ENCODE measurements at places on chromosomes 16 and 17. TPM values are rescaled to one million over a fixed set of nuclear protein-coding genes. Genes with fewer than 3 reads are reported as not detected.

KLHL10 gene
- not detected for total RNA-seq

ARL5C gene
- total RNA-seq = not detected

ST6GALNAC2 gene
- 8.1 TPM for total RNA-seq

CACNG1 gene
- not detected for total RNA-seq

CCL2 gene
- total RNA-seq = 26.2 TPM

CAPNS2 gene
- 0.38 TPM for total RNA-seq

TTYH2 gene
- 29.7 TPM for total RNA-seq

DNA sequence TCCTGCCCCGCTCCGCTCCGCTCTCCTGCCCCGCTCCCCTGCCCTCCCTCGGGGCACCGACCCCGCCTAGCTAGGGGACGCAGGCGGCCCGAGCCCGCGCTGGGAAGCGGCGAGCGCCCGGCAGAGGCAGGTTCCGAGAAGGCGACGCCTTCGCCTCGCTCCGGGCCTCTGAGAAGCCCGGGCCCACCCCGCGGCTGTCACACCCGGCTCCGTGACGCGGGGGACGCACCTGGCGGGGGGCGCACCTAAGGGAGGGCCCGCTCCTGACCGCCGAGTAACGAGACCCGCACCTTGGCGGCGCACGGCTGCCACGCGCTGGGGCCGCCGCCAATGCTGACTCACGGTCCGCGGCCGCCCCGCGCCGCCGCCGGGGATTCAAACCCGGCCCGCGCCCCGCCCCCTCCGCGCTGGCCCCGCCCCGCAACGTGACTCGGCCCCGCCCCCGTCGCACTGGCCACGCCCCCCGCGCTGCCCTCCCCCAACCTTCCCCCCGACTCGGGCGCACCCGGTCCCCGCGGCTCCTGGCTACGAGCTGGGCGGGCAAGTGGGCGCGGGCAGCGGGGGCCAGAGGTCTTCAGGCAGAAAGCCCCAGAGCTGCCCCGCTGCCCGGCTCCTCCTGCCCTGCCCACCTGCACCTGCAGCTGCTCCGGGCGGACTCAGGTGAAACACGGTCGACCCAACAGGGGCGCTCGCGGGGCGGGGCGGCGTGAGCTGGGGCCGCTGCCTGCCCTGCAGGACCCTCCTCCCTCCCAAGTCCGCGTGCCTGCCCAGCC, 27.8 kb downstream of the GNPTG start:
- H3K4me3 ChIP-seq = peak overlapping the region; percentile 64
- peaks cover 15% of the 10 kb centered on the region for H3K4me1 ChIP-seq
- H3K27me3 ChIP-seq = no peaks in the 10 kb centered on the region
- peak overlapping the region; percentile 79 for H3K27ac ChIP-seq
- H3K36me3 ChIP-seq = no peaks in the 10 kb centered on the region

DNA sequence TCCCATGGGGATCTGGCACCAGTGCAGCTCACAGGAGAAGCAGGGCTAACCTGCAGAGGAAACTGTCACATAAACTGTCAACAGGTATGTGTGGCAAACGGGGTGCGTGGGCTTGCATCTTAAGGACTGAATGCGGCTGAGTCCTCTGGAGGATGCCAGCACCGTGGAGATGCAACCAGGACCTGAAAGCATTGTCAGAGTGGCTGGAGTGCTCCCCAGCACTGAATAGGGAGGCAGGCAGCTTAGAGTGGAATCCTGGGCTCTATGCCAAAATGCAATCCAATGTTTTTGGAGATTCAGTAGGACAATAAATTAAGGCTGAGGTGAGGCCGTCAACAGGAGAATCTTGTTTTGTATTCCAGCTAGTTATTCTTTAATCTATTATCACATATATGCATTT, 21.3 kb upstream of the SALL1 start:
- H3K4me3 ChIP-seq = no peak overlapping the region
- DNase-seq = no peak
- no peaks in the 10 kb centered on the region for H3K27me3 ChIP-seq
- H3K36me3 ChIP-seq = no peaks in the 10 kb centered on the region
- no peaks in the 10 kb centered on the region for H3K4me1 ChIP-seq

DNA sequence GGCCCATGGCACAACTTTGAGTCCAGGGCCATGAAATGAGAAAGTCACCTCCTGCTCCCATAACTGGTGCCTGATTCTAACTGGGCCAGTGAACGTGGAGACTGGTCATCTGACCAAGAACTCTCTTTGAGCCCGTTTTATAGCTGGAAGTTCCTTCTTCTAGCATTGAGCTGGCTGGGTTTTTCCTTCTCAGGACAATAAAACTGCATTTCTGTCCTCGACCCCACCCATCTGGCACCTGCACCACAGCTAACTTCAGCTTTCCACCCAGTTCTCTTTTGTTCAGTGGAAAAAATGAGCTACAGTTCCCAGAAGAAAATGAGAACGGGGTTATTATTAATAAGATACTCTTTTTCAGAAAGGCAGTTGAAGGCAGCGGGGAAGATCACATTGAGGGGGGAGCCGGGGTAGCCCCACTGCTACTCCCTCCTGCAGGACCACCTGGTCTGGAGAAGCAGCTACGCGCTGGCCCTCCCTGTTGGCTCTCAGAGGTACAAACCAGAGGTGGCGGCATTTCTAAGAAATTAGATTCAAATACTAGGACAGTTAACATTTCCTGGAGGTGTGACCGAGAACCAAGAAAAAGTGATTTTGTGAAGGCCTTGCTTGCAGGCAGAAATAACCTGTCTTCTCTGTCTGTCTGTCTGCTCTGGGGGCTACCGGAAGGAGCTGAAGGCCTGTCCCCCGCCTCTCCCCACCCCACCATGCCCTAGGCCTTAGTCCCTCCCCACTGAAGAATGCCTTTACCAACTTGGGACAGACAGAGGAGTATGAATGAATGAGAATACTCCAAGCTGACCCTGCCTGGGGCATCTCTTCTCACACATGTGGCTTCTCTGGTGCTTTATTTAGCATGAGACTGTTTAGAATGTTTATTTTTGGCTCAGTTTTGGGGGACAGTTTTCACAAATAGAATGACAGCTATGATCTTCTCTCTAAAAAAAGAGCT, 123.9 kb downstream of the XYLT1 start:
- DNase-seq = no peak
- H3K4me3 ChIP-seq = no peak overlapping the region
- no peaks in the 10 kb centered on the region for H3K27me3 ChIP-seq
- H3K27ac ChIP-seq = peak overlapping the region; percentile 60
- H3K36me3 ChIP-seq = no peaks in the 10 kb centered on the region

DNA sequence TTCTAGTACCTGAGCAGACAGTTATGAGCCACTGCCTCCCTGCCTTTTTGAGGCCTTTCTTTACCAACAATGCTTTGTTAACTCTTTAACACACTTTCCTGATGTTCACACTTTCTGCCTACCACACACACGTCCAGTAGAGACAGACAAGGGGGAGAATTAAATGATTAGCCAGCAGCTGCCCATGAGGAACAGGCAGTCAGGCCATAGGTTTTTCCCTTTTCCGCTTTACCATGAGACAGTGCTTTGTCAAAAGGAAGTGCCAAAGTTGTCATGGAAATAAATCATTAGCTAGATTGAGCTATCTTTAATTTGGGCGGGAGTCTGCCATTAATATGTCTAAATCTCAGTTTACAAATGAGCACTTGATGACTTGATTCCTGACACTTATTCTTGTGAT, 102.1 kb downstream of the PITPNC1 start:
- H3K27me3 ChIP-seq = no peaks in the 10 kb centered on the region
- peaks cover 48% of the 10 kb centered on the region for H3K4me1 ChIP-seq
- no peak overlapping the region for H3K4me3 ChIP-seq
- no peak for DNase-seq
- no peaks in the 10 kb centered on the region for H3K36me3 ChIP-seq

DNA sequence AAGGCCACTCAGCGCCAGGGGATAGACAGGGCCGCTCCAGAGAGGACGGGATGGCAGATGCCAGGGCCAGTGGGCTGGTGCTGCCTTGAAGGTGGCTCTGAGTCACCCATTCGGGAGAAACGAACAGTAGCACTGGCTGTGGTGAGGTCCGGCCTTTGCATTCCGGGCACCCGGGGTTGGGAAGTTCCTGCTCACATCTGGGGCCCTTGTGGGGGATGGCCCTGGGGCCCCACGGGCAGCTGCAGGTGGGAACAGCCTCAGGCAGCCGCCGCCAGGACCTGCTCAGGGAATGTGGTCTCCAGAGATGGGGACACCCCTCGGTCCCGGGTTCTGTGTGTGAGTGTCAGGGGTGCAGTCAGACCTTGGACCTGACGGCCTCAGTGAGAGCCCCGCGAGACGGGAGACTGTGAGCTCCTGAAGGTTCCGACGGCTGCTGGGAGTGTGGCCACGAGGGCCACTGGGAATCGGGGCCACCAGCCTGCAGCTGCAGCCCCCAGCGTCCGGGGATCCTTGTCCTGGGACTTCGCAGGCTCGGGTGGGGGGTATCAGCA, 1.4 kb downstream of the CBFA2T3 start:
- no peak for DNase-seq
- no peak overlapping the region for H3K4me3 ChIP-seq
- H3K27ac ChIP-seq = no peak overlapping the region
- H3K36me3 ChIP-seq = no peaks in the 10 kb centered on the region
- H3K4me1 ChIP-seq = peaks cover 16% of the 10 kb centered on the region

GRCh38 chr16:65619606-65620005, 497.7 kb upstream of the CDH11 start:
- H3K36me3 ChIP-seq = no peaks in the 10 kb centered on the region
- H3K27ac ChIP-seq = no peak overlapping the region
- DNase-seq = no peak
- no peaks in the 10 kb centered on the region for H3K4me1 ChIP-seq
- peaks cover 33% of the 10 kb centered on the region for H3K27me3 ChIP-seq

DNA sequence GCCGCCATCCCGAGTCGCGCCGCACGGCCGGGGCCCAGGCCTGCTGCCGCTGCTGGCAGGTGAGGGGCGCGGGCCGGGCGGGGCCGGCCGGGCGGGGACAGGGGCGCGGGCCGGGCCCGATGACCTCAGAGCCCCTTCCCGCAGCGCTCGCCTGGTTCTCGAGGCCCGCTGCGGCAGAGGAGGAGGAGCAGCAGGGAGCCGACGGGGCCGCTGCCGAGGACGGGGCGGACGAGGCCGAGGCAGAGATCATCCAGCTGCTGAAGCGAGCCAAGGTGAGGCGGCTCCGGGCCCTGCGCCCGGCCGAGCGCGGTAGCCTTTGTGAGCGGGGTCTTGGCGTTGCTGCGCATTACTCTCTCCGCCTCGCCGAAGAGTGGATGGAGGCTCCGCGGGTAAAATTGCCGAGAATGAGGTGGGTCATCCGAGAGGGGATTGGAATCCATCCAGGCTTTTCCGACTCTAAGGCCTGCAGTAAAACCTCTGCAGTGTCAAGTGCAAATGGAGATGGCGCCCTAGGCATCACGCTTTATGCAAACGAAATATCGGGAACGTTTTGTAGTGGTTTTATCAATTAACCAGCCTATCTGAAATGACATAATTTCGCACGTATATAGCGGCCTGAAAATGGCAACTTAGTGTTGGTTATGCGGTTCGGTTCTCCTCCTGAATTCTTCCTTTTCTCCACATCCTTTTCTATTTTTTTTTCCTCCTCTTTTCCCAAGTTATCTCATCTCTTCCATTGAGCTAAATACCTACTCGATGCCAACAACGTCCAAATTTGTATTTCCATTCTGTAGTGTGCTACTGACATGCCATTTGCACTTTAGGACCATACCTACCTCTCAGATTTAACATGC, 577 bp downstream of the TTC19 start:
- DNase-seq = peak; percentile 50
- H3K27ac ChIP-seq = peak overlapping the region; percentile 96
- H3K4me3 ChIP-seq = peak overlapping the region; percentile 84
- peaks cover 5% of the 10 kb centered on the region for H3K36me3 ChIP-seq

GRCh38 chr17:79691931-79692330, 38.8 kb upstream of the ENPP7 start:
- H3K4me1 ChIP-seq = peaks cover 29% of the 10 kb centered on the region
- peak; percentile 45 for DNase-seq
- no peaks in the 10 kb centered on the region for H3K36me3 ChIP-seq
- H3K27ac ChIP-seq = no peak overlapping the region
- H3K4me3 ChIP-seq = no peak overlapping the region

DNA sequence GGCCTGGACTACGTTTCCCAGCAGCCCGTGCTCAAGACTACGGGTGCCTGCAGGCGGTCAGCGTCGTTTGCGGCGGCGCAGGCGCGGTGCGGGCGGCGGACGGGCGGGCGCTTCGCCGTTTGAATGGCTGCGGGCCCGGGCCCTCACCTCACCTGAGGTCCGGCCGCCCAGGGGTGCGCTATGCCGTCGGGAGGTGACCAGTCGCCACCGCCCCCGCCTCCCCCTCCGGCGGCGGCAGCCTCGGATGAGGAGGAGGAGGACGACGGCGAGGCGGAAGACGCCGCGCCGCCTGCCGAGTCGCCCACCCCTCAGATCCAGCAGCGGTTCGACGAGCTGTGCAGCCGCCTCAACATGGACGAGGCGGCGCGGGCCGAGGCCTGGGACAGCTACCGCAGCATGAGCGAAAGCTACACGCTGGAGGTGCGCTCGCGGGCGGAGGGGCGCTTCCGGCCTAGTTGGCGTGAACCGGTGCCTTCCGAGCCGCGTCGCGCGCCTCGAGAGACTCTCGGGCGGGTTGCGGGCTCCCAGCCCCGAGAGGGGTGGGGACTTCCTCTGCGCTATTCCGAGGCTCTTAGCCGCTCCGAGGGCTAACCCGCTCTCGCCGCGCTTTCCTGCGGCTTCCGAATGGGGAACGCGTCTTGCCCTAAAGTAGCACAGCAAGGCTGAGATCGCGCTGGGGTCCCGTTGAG, at the start of gene RBL2:
Gene RBL2 (plus strand): TSS at position 95 of the 689 bp plus-strand sequence. CDS start 86 bp downstream, at position 181.
- H3K27me3 ChIP-seq = no peaks in the 10 kb centered on the region
- DNase-seq = peak; percentile 87
- H3K27ac ChIP-seq = peak within 1 kb of the TSS; percentile 96
- H3K4me1 ChIP-seq = peaks cover 14% of the 10 kb centered on the region

DNA sequence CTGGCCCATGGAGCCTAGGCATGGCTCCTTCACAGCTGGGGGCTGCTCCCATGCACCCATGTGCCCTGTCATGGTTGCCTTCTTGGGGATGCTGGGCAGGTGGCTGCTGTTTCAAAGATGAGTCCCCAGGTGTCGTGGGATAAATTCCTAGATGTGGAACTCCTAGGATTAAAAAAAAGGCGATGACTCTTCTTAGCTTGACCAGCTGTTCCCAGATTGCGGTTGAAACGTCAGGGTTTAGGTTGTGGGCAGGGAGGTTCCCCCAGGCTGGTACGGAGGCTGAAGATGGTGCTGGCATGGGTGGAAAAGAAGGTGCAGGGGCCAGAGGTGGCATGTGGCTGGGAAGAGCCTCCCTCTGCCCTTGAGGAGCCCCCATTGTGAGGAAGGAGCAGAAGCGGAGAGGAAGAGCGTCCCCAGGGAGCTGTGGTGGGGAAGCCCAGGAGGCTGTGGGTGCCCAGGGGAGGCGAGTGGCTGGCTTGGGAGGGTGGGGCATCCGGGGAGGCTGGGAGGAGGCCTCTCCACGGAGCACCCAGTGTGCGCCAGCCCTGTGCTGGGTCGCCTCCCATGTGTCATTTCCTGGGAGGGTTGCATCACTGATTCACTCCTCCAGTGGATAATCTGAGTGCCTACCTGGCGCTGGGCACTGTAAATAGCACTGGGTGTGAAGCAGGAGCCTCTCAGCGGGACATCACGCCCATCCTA, 7.5 kb upstream of the KCNJ12 start:
- H3K27me3 ChIP-seq = no peaks in the 10 kb centered on the region
- H3K4me3 ChIP-seq = no peak overlapping the region
- peaks cover 24% of the 10 kb centered on the region for H3K4me1 ChIP-seq
- no peaks in the 10 kb centered on the region for H3K36me3 ChIP-seq
- no peak for DNase-seq

- H3K4me3 ChIP-seq = no peak overlapping the region
- no peak for DNase-seq
- no peaks in the 10 kb centered on the region for H3K27me3 ChIP-seq
- H3K27ac ChIP-seq = no peak overlapping the region
- H3K4me1 ChIP-seq = peaks cover 27% of the 10 kb centered on the region
- no peaks in the 10 kb centered on the region for H3K36me3 ChIP-seq
These were observed 2.4 kb downstream of the SLC25A35 start for GRCh38 chr17:8292639-8293395.
